WTC11 (cell line): ENCODE measurements at places on chromosomes 2 and 18. TPM values are rescaled to one million over a fixed set of nuclear protein-coding genes. Genes with fewer than 3 reads are reported as not detected.

GCG gene
- 0.14 TPM in 1 of 3 replicates, not detected in the others for total RNA-seq

GRCh38 chr2:241706537-241706936 lies 4.7 kb downstream of the ING5 start:
- no peak for DNase-seq

- no peak for DNase-seq
These were observed 115.5 kb downstream of the NFATC1 start for GRCh38 chr18:79511271-79511670.

- DNase-seq, result peak; percentile 16
These were observed 513.4 kb downstream of the TNS1 start for GRCh38 chr2:217489145-217489960.

- peak; percentile 13 for DNase-seq
These were observed 973.8 kb upstream of the CELF4 start for GRCh38 chr18:38539371-38539770.

GRCh38 chr2:147320146-147320545 lies 524.7 kb upstream of the ACVR2A start:
- no peak for DNase-seq

DNA sequence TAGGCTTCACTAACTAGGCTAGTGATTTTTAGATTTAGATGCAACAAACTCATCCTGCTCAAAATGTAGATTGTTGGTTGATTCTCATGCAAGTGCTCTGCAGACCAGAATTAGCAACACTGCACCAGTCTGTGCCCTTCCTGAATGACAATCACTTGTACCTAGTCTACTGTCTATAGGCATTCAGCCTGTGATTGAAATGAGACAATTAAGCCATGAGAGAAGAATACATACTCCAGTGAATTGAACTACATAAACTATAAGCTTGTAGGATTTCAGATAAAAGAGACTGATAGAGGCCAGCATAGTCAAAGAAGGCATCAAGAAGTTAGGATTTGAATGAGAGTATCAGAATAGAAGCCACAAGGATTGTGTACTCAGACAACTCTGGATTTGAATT lies 138.3 kb upstream of the NRXN1 start:
- DNase-seq, result no peak

- DNase-seq, result peak; percentile 57
These were observed 59.8 kb downstream of the SH3BP4 start for GRCh38 chr2:235011607-235011928.
